ENCODE measurements at places on chromosomes 2 and 18.

GRCh38 chr18:12840382-12840781 lies 43.7 kb downstream of the PTPN2 start:
- no peak for DNase-seq

- DNase-seq = no peak
Measured at GRCh38 chr2:12636837-12637581, 79.7 kb upstream of the TRIB2 start.

DNA sequence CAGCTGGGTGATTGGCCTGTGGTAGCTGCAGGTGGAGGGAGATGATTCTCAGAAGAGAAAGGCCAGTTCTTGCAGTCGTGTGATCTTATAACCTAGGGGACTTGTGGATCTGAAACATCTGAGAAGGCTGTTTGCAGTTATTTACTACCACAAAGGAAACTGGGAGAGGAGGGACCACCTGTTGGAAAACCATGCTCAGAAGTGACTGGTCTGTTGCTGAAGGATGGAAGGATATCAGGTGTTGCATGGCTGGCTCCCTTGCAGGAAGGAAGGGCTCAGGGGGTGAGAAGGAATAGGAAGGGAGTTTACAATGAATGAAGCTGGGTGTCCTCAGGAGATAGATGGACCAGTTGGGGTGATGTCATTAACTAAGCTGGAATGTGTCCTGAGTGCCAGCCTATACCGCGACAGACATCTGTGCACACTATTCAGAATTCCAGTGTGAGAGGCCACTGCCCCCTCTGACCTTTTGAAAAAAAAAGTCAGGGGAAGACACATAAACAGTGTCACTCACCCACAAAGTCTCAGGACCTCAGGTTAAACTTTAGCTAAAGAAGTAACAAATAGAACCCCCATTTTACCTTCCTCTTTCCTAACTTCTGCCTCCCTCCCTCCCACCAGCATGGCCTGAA lies 17.5 kb downstream of the IGFBP2 start:
- DNase-seq = no peak

GRCh38 chr2:120949027-120949956 lies 213.6 kb downstream of the GLI2 start:
- DNase-seq = no peak

GRCh38 chr2:121342751-121343150 lies 57.7 kb upstream of the TFCP2L1 start:
- DNase-seq = no peak

DNA sequence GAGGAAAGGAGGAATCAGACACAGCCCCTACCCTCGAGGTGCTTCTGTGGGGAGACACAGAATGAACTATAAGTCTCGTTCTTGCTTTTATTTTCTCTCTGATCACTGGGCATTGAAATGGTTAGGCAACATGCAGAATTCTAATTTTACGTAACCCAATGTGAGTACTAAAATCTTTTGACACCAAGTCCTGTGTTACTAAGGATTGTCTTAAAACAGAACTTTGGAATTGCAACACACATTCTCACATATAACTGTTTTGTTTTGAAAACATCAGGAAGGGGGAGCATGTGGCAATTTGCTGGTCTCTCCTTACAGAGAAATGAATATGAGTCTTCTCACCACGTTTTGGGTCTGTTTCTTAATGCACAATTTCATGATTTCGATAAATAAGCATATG lies 23.6 kb upstream of the SULT1C4 start:
- no peak for DNase-seq

- no peak for DNase-seq
Measured at GRCh38 chr2:196372276-196372809, 201.0 kb upstream of the STK17B start.

GRCh38 chr18:79418642-79419041 lies 22.9 kb downstream of the NFATC1 start:
- no peak for DNase-seq

GRCh38 chr2:54551123-54551756 lies 95.1 kb downstream of the SPTBN1 start:
- DNase-seq = no peak

- DNase-seq = no peak
Measured at GRCh38 chr2:68762665-68763064, 28.1 kb downstream of the ARHGAP25 start.

- DNase-seq = no peak
Measured at GRCh38 chr2:136239079-136239685, 121.2 kb upstream of the CXCR4 start.

- DNase-seq = no peak
Measured at GRCh38 chr2:23705771-23706612, 220.9 kb downstream of the ATAD2B start.

- no peak for DNase-seq
Measured at GRCh38 chr2:44952806-44953498, 11.4 kb downstream of the SIX3 start.

GRCh38 chr2:211049321-211050018 lies 493.1 kb downstream of the CPS1 start:
- no peak for DNase-seq

DNA sequence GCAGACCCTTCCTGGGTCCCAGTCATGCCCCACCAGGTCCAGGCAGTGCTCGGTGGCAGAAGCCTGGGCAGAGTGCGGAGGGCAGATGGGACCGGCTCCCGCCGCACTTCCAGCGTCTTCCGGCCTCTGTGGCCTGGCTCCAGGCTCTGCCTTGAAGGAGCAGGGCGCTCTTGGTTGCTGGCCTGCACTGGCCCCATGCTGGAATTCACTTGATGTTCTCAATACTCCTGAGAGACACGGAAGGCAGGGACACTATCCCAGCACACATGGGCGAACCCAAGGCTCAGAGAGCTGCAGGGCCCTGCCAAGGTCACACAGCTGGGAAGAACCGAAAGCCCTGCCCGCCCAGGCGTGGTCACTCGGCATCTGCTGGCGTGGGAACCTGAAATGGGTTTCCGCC lies 87.6 kb upstream of the ODC1 start:
- DNase-seq = no peak

GRCh38 chr2:168956392-168956791 lies 55.3 kb downstream of the G6PC2 start:
- DNase-seq = no peak

- DNase-seq = no peak
Measured at GRCh38 chr2:241579281-241579680, 20.7 kb downstream of the BOK start.

DNA sequence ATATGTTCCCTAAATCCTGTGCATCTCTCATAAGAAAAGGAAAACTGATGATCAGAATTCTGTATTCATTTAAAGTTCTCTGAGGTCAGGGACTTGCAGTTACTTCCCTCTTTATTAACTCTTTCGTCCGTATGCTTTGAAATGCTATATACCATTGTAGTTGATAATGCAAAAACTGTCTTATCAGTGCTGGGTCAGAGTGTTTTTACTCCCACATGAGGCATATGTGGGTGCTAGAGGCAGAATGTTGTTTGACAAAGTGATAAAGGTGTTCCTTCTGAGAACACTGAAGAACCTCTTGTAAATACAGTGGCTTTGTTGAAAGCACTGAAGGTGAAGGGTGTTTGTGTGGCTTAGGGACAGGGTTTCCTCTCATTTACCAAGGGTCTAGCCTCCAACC lies 136.5 kb upstream of the NFATC1 start:
- DNase-seq = no peak

DNA sequence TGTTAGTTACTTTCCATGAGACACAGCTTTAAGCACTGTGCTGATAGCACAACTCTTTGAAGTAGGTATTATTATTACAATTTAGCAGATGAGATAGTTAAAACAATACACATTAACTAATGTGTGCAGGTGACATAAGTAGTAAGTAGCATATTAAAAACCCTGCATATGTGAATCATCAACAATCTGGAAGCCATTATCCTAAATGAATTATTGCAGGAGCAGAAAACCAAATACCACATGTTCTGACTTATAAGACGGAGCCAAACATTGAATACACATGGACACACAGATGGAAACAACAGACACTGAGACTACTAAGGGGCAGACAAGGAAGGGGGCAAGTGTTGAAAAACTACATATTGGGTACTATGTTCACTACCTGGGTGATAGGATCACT lies 300.3 kb upstream of the GULP1 start:
- DNase-seq = no peak

GRCh38 chr2:180577567-180577966 lies 402.8 kb upstream of the UBE2E3 start:
- no peak for DNase-seq

DNA sequence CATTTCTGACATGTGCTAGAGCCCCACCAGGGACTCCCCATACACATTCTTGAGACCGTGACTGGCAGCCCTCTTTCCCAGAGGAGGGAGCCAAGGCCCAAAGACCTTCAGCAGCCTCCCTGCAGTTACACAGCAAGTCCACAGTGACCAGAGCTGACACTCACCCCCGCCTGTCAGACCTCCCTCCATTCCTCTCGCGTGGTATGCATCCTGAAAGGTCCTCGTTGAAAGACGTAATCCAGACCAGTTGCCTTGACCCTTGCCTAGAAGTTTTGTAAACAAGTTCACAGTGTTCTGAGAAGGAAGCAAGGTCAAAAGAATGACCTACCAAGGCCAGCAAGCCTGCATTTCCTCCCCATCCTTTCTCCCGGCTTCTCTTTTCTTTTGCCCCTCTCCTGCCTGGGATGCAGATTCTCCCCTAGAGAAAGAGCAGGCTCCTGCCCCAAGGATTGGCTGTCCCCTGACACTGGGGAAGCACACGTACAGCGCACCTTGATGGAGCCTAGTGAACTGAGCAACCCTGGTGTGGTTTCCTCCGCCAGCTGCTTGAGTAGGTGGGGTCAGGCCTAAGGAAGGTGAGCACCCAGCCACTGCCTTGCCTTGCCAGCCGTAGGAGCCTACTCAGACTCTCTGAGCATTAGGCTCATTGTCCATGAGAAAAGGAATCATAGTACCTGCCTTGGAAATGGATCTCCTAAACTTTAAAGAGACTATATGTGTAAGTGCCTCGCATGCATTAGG lies 18.3 kb downstream of the TRIB2 start:
- no peak for DNase-seq

DNA sequence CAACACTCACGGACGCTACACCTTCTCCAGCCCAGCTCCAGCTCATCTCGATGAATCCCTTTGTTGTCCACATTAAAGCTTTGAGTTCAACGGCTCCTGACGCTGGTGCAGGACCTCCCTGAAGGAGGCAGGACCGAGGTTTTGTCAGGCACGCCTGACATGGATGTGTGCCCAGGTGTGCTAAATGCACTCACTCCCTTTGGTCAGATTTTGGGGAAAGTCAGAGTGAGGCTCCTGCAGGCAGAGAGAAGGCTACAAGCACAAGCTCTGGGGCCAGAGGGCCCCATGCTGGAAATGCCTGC lies 78.6 kb downstream of the NDUFA10 start:
- DNase-seq = no peak

GRCh38 chr2:212974692-212975091 lies 176.7 kb downstream of the IKZF2 start:
- DNase-seq = no peak

GRCh38 chr2:140247451-140248195 lies 1467.4 kb upstream of the NXPH2 start:
- DNase-seq = no peak

DNA sequence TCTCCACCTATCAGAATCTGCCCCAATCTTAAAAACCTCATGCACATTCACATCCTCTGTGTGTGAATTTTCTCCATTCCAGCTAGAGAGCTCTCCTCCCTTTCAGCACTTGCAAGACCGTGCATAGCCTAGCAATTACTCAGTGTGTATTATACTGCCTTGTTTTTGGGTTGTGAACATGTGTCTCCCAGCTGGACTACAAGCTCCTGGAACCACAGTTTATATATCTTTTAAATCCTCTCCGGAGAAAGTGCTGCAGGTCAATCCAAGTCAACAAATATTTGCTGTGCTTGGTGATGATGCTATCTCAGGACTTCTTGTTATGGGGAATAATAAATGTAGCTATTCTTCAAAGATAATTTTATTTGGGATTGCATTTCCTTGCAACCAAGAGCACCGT lies 58.2 kb upstream of the MEX3C start:
- no peak for DNase-seq

DNA sequence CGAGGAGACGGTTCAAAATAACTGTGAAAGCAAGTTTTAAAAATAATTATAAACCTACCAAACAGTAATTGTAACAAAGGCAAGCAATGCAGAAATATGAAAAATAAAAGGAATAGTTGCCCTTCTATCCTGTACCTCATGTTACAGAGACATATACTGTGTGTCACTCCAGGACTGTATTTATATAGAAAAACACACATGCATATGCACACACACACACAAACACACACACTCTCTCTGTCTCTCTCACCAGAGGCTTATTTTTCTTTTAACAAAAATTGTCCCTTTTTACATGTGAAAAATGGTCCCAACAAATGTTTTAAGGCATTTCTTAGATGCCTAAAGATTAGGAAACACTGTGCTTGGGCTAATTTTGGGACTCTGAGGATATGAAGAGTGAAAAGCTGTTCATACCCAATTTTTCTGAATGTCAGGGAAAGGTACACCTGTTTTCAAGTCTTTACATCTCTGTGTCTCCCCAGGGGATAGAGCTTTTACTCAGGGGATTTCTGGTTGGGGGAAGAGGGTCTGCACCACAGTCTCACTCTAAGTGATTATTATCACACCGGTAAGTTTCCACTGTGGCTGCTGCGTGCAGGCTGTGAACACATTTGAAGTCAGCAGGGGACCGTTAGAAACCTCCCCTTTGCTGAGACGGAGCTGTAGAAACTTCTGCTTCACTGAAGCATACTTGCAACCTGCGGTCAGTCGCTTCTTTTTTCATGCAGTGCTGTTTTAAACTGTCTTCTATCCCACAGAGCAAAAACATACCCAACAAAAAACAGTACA lies 51.4 kb upstream of the SPAG16 start:
- no peak for DNase-seq

DNA sequence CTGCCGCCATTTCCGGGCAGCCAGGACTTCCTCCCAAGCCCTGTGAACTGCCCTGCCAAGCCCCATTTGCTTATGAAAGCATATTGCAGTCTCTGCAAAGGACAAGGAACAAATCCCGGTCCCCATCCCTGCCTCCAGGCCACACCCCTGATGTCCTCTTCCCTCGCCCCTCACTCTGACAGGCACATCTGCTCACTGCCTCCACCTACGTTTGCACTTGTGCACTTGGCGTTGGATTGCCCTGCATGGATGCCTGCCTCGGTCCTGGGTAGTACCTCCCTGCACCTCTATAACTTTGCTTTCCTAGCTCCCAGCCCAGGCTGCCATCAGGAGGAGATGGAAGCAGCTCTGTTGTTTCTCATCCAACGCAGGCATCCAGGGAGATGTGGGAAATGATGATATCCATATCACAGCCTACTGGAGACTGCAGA lies 19.6 kb upstream of the RPL31 start:
- DNase-seq = no peak

DNA sequence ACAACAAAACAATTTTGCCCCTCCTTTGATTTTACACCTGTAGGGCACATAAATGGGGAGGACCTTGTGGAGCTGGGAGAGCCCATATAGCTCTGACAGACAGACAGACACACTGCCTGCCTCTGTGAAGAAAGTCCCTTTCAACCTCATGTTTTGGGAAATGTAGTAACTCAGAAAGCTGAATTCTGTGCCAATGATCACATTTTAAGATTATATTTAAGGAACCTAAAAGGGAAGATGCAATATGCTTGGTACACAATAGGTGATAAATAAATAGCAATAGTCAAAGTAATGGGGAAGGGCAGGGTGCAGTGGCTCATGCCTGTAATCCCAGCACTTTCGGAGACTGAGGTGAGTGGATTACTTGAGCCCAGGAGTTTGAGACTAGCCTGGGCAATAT lies 446.4 kb upstream of the ID2 start:
- DNase-seq = no peak

- DNase-seq = no peak
Measured at GRCh38 chr2:11767779-11768178, 21.3 kb downstream of the LPIN1 start.

GRCh38 chr2:109380502-109381326 lies 233.1 kb downstream of the SEPTIN10 start:
- DNase-seq = no peak

- DNase-seq = no peak
Measured at GRCh38 chr2:24971286-24971535, 544 bp downstream of the DNAJC27 start.
